Mammary microvascular endothelial cell (primary cell): ENCODE measurements at places on chromosomes 7 and 10. TPM values are rescaled to one million over a fixed set of nuclear protein-coding genes. Genes with fewer than 3 reads are reported as not detected.

C10orf105 gene
- total RNA-seq, result not detected in 2 replicates

RBM20 gene
- 0.13 and 0.15 TPM in 2 replicates for total RNA-seq

DOCK4 gene
- 48.5 and 50.3 TPM in 2 replicates for total RNA-seq

SNCG gene
- total RNA-seq, result 77.7 and 80.4 TPM in 2 replicates

ZNF398 gene
- total RNA-seq, result 7.4 and 10.2 TPM in 2 replicates

LHPP gene
- total RNA-seq, result 5.1 and 6.3 TPM in 2 replicates

BTBD16 gene
- total RNA-seq, result not detected in 2 replicates

AGAP9 gene
- 1.3 and 1.8 TPM in 2 replicates for total RNA-seq

WIPF3 gene
- total RNA-seq, result not detected in 2 replicates

MRLN gene
- total RNA-seq, result not detected in 2 replicates

MYH16 gene
- total RNA-seq, result 0.64 and 0.67 TPM in 2 replicates

RASSF4 gene
- 2.2 and 2.5 TPM in 2 replicates for total RNA-seq

KBTBD2 gene
- total RNA-seq, result 34.2 and 38.3 TPM in 2 replicates

CCDC6 gene
- 18.3 and 19.4 TPM in 2 replicates for total RNA-seq

C7orf57 gene
- 0.15 and 0.20 TPM in 2 replicates for total RNA-seq

CPEB3 gene
- total RNA-seq, result 0.73 and 1.0 TPM in 2 replicates

COL13A1 gene
- 57.4 and 77.5 TPM in 2 replicates for total RNA-seq

SGCE gene
- total RNA-seq, result 28.1 and 31.9 TPM in 2 replicates

LIPK gene
- not detected in 2 replicates for total RNA-seq

CYTH3 gene
- total RNA-seq, result 9.9 and 16.5 TPM in 2 replicates

DYDC2 gene
- not detected in 2 replicates for total RNA-seq

NEURL1 gene
- total RNA-seq, result 0.10 and 0.87 TPM in 2 replicates

EXOSC1 gene
- 47.9 and 53.0 TPM in 2 replicates for total RNA-seq

RAB19 gene
- total RNA-seq, result not detected in 2 replicates

OR2A12 gene
- total RNA-seq, result not detected in 2 replicates

TMEM178B gene
- not detected in 2 replicates for total RNA-seq

SMARCD3 gene
- total RNA-seq, result 0.33 and 0.59 TPM in 2 replicates

CRYGN gene
- total RNA-seq, result 0.05 TPM in 1 of 2 replicates, not detected in the other

LLCFC1 gene
- not detected in 2 replicates for total RNA-seq

SEC23IP gene
- total RNA-seq, result 22.5 and 25.9 TPM in 2 replicates
